ENCODE measurements at places on chromosomes 3 and 15.

DNA sequence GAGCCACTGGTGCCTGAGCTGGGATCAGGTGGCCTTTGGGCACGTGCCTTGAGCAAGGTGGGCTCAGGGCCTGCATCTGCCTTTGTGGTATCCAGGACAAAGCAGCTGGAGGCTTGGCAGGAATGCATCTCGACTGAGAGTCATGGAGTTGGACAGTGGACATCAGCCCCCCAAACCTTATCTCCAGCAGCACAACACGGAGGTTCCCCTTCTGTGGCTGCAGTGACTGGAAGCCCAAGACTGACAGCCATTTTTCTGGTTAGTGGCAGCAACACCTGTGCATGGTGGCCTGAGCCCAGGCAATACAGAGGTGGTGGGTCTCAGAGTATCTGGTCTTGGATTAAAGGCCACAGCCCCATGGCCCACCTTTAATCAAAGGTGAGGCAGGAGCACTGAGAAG, 27.8 kb upstream of the TSEN2 start:
- no peak for DNase-seq

DNA sequence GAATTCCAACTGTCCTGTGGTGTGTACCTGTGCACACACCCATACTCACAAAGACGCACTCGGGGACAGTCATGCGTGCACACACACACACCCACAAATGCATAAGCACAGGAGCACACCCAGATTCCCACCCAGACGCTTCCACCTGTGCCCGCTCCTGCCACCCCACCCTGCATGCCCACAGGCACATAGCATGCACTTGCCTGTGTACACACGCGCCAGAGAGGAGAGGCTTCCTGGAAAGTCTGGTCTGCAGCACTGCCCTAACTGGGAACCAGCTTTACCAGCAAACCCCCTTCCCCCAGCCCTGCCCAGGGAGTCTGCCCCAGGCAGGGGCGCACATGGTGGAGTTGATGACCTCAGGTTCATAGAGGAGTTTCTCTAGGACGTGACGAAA, 246.2 kb downstream of the UACA start:
- DNase-seq, result no peak

GRCh38 chr3:83953417-83954089, 1005.2 kb upstream of the CADM2 start:
- no peak for DNase-seq

DNA sequence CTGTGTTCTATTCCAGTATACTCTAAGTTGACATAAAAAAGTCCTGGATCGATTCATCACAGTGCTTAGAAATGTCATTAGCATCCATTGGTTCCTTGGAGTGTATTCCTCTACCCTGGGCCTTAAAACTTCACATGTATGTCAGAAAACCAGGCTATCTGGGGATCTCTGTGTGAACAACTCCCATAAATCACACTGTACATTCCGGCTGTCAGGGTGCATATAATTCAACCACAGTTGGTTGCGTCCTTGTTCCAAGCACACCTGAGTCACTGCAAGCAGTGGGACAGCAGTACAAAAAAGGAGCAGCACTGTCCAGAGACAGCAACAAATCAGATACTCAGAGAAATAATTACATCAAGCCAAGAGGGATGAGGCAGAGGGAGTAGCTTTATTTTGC, 52.4 kb downstream of the PDZRN3 start:
- DNase-seq, result no peak

DNA sequence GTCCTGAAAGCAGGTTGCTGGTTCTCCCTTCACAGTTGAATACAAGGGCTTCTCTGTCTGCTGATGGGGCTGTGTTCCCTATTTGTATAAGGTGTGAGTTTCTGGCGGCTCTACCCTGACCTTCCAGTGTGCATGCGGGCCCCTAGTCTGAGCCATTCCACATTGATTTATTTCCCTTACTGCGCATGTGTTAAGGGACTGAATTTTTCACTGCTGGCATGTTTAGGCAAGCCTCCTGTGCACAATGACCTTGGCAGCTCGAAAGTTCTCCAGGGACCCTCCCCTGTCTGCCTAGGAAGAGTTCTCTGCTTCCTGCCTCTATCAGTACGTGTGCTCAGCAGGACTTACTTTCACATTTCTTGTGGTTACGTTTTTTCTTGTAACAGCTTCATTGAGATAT, 11.4 kb downstream of the TRAK1 start:
- no peak for DNase-seq

DNA sequence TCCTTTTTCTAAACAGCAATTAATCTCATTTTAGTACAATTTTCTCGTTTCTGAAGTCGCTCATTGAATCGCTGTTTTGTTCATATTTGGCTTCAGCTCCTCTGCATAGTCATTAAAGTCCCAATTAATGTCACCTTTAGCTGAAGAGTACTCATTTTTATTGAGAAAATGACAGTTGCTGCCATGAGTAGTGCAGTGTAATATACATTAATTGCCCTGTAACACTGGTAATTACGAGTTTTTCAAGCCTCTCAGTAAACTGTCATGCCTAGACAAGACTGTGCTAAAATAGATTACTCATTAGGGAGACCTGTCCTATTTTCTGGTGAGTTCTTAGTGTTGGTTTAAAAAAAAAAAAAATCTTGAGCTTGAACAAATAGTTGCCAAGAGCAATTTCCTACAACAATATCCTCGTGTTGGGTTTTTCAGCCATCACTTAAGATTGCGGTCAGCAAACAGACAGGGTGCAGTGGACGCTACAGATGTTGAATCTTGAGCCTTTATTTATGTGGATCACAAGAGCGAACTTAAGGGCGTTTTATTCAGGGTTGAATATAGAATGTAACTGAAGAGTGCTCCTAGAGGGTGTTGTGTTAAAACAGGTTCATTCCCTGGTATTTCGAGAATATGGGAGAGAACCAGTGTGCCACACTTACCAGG, 176.0 kb downstream of the CDIN1 start:
- DNase-seq, result no peak

DNA sequence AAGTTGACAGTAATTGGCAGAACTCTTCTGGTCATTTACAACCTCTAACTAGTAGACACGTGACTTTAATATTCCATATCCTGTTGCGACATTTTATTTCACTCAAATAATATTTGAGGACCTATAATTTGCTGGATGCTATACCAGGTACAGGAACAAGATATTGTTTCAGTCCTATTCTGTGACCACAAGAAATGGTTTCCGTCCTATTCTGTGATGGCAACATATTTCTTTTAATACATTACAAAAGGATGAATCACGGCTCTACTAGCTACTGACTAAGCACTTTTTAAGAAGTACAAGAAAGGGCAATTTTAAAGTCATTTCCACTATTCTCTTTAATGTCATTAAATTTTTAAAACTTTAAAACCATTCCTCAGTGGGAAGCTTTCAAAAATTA, 400.2 kb downstream of the CNTN3 start:
- no peak for DNase-seq

- no peak for DNase-seq
Observed at GRCh38 chr15:80328496-80328895, 75.7 kb upstream of the ARNT2 start.

- DNase-seq, result no peak
Observed at GRCh38 chr3:170321321-170322034, 36.0 kb upstream of the SKIL start.

DNA sequence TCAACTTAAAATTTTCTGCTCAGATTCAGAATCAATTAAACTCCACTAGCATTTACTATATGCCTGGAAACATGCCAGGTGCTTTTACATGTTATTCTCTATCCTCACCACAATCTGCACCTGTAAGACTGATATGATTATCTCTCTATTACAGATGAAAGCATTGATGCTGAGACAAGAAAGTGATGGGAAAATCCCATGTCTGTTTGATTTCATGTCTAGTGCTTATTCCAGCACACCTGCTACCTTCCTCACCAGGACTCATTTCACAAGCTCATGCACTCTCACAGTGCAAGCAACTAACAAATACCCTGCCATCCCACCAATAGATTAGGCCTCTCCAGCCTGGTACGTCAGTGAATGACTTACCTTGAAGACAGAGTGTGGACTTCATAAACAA, 25.0 kb upstream of the BCL6 start:
- DNase-seq, result no peak

DNA sequence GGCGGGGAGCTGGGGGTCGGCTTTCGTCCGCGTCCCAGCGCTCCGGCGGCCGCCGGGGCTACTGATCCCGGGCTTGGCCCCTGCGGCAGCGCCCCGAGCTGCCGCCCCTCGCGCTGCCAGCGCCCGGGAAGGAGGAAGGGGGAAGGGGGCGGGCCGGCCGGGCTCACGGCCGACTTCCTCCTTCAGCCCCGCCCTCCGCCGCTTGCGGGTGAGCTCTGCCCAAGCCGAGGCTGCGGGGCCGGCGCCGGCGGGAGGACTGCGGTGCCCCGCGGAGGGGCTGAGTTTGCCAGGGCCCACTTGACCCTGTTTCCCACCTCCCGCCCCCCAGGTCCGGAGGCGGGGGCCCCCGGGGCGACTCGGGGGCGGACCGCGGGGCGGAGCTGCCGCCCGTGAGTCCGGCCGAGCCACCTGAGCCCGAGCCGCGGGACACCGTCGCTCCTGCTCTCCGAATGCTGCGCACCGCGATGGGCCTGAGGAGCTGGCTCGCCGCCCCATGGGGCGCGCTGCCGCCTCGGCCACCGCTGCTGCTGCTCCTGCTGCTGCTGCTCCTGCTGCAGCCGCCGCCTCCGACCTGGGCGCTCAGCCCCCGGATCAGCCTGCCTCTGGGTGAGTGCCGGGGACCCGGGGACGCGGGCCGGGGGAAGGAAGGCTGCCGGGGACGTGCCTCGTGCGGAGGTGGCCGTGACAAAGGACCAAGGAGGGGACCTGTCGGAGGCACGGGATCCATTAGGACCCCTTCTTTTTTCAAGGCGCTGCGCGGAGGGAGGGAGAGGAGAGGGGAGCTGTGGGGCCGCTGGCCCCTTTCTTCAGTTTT, at the start of gene SEMA4B:
SEMA4B (plus strand) TSS at position 201 of the 814 bp plus-strand sequence; CDS start at position 450, 249 bp downstream.
- peak; percentile 72 for DNase-seq

GRCh38 chr15:97567411-97567810, 393.1 kb upstream of the ARRDC4 start:
- no peak for DNase-seq

Measured in stimulated activated CD4-positive, alpha-beta T cell treated with anti-CD3 and anti-CD28 coated beads, Interleukin-12 subunit alpha, Interleukin-12 subunit beta, amount 100 ng/mL, for 48 hours (primary cell).